Right lung (tissue), 10 donors: ENCODE measurements at places on chromosomes 11 and 22.

- no peak for DNase-seq
Observed at GRCh38 chr11:7186676-7187075, 65.0 kb upstream of the SYT9 start.

- DNase-seq, result no peak
Observed at GRCh38 chr22:48051796-48052620, 1289.6 kb downstream of the TBC1D22A start.

- DNase-seq, result no peak
Observed at GRCh38 chr11:85945296-85945695, 90.1 kb downstream of the CCDC83 start.

GRCh38 chr22:34812631-34813030 lies 253.3 kb upstream of the ISX start:
- no peak for DNase-seq

- no peak for DNase-seq
Observed at GRCh38 chr11:47469361-47470179, 20.6 kb upstream of the RAPSN start.

GRCh38 chr11:86117001-86117711 lies 48.3 kb upstream of the PICALM start:
- no peak for DNase-seq

DNA sequence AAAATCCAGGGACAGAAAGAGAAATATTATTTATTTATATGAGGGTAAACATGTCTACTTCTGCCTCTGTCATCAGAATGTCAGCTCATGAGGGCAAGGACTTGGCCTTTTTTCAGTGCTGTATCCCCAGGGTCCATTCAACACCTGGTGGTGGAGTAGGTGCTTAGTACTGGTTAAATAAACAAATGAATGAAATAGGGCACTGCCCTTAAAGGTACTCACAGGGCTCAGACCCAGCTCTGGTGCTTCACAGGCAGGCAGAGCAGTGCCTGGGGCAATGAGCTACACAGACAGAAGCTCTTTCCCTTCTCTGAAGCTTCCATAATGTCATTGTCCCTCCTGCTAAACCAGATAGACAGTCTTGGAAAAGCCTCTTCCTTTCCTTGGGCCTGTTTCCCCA lies 30.9 kb downstream of the P4HA3 start:
- DNase-seq, result no peak

DNA sequence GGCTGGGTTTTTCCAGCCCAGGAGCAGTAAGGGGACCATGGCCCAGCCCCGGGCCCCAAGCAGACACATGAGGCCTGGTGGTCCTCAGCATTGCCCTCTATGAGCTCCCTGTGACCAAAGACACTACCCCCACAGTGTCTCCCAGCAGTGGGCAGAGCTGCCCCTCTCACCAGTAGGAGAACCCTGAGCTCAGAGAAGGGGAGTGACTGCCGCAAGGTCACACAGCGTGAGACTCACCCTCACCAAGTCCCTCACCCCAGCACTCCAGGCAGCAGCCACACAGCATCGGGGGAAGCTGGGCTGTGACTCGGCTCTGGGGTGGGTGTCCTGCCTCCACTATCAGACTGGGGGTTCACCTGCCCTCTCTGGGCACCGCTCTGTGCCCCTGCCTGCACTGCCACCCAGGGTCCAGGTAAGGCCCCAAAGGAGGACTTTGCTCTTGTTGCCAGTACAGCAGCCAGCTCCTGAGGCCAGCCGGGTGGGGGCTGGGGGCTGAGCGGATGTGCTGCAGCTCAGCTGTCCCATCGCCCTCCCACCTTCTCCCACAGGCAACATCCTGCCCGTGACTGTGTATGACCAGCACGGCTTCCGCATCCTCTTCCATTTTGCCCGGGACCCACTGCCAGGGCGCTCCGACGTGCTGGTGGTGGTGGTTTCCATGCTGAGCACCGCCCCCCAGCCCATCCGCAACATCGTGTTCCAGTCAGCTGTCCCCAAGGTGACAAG lies 7.9 kb upstream of the SH3BP1 start:
- DNase-seq, result no peak

DNA sequence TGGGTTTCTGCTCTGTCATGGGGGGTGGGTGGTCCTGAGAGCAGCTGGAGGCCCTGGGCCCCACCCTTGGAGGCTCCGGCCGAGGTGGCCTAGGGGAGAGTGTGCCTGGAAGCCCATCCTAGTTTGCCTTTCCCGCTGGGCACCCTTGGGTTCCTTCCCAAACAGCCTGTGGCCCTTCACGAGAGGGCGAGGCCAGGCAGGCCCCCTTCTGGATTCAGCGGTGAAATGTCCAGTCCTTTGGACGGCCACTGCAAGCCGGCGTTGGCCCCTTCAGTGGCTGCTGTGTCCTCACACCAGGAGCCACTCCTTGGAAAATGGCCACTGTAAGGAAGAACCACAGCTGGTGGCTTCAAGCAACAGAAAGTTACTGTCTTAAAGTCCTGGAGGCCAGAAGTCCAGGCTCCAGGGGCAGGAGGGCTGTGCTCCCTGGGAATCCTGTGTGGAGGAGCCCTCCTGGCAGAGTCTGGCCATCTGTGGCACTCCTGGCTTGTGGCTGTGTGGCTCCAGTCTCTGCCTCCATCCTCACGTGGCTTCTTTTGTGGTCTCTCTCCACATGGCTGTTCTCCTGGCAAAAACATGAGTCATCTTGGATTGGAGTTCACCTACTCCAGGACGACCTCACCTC lies 854.1 kb downstream of the TBC1D22A start:
- DNase-seq, result no peak

DNA sequence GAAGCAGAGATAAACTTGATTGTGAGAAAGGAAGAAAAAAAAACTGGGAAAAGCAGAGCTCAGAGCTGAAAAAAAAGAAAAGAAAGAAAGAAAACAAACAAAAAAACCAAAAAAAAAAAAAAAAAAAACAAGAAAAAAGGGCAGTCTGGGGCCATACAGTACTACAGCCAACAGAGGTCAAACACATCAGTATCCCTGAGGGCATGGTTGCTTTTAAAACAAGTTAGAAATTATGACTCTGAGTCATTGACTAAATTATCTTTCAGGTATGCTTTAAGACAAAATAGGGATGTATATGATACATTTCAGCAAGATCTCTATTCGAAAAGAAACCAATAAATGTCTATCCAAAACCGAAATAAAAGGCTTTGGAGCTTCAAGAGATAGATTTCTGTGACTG lies 37.1 kb upstream of the TLCD5 start:
- no peak for DNase-seq

- no peak for DNase-seq
Observed at GRCh38 chr11:10459029-10459970, 4.2 kb downstream of the AMPD3 start.

DNA sequence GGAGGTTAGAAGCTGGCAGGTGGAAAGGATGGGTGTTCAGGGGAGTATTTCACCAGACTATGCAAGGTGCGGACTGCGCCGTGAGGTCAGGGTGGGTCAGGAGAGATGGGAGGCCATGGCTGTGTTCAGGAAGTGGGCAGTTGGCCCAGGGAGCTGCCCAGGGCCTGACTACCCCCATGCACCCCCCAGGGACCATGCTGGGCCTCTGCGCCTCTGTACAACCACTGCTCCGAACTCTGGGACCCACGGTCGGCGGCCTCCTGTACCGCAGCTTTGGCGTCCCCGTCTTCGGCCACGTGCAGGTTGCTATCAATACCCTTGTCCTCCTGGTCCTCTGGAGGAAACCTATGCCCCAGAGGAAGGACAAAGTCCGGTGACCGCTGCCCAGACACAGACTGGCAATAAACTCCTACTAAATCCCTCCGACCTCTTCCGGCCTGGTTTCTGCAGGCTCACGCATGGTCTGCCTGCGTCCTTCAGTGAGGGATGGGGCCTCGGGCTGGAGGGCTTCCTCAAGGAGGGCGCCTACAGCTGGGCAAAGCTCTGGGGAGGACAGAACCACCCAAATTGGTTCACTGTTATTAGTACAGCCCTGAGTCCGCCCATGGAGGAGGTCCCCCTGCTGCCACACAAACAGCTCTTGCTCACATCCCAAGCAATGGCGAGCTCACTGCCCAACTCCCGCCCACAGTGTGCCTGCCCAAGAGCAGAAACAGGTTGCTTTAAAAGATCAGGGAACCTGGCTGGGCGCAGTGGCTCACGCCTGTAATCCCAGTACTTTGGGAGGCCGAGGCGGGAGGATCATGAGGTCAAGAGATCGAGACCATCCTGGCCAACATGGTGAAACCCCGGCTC lies 4.2 kb downstream of the PHLDA2 start:
- DNase-seq, result no peak

- no peak for DNase-seq
Observed at GRCh38 chr11:114605370-114605769, 9.8 kb upstream of the NXPE4 start.

DNA sequence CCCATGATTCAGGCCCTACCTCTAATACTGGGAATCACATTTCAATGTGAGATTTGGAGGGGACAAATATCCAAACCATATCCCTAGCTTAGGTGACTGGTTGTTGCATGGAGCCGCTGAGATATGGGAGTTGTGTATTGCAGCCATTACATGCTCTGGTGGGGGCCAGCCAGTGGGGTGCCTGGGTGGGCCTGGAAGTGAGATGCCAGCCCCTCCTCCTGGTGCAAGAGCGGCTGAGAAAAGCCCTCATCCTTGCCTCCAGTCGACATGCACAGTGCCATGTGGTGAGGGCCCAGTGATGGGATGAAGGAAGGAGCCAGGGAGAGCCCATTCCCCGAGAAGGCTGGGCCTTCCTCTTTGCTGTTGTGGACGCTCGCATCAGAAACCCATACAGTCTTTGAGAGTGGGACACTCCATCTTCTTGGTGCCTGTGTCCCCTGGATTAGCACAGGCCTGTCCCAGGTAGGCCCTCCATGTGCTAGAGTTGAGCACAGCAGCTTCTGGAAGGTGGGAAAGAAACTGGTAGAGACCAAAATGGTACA lies 1043.0 kb downstream of the TBC1D22A start:
- no peak for DNase-seq

DNA sequence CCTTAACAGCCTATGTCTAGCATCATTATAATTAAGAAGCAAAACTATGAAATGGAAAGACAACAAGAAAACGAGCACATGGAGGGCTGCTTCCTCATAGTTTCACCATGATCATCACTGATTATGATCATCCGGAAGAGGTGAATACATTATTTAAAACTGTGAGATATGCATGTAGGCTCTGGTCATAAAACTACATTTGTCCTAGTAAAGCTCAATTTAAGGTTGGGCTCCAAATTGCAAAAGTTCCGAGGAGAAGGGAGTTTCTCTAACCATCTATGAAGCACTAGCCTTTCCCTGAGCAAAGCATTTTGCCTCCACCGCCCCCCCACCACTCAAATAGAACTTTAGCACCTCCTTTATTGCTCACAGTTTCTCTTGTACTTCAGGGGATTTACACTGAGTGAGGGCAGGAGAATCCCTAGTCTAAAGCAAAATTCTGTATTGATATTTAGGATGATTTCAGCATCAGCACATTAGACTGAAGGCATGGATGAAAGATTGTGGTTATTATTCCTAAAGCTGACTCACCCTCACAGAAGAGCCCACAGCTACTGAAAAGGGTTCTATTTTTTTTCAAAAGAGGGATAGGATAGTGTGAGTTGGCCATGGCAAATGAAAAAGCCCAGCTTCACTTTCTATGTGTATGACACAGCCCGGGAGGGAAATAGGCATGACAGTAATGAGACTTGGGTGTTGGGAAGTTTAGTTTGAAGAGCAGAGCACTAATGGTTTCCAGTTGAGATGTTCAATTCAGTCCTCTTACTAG lies 203.4 kb downstream of the CADM1 start:
- no peak for DNase-seq

DNA sequence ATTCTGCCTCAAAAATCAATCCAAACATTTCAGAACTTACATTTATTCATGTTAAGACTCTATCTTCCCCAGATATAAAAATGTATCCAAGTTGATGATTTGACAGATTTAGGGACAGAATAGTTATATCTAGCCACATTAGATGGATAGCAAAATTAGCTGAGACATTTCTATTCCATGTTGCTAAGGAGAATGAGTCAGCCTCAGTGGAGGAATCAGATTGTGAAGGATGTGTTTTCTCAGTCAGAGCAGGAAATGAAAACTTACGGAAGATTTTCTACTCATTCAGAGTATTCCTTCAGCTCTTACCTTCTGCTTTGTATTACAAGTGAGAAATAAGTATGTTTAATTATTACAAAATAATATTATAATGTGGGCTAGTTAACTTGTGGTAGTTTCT lies 556.3 kb upstream of the ANO3 start:
- no peak for DNase-seq

GRCh38 chr11:6531267-6531752 lies 34.2 kb downstream of the DNHD1 start:
- peak; percentile 36 for DNase-seq

GRCh38 chr11:12245549-12246016 lies 131.8 kb upstream of the PARVA start:
- DNase-seq, result no peak
